T-helper 17 cell (primary cell): ENCODE measurements at places on chromosomes 5 and 9. TPM values are rescaled to one million over a fixed set of nuclear protein-coding genes. Genes with fewer than 3 reads are reported as not detected.
A peak's percentile ranks its signal among the peaks of the same experiment; 100 is the strongest.

Gene HAVCR2
- total RNA-seq = 2.7 TPM

DNA sequence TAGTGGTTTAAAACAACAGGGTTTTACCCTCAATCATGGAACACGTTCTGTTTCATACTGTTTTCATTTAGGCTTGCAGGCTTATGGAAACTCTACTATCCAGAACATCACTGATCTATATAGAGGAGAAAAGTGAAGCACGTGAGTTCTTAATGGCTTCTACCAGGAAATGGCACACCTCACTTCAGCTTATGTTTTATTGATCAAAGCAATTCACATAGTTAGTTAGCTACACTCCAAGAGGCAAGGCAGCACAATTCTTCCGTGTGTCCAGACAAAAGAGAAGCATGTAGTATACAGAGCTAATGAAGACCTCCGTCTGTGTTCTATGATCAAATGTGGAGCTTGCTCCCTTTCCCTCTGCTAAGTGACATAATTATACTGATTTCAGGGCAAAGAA, 353.3 kb upstream of the CD180 start:
- no peak for DNase-seq
- H3K36me3 ChIP-seq = no peaks in the 10 kb centered on the region
- H3K27ac ChIP-seq = no peak overlapping the region
- no peaks in the 10 kb centered on the region for H3K27me3 ChIP-seq
- no peak overlapping the region for H3K4me3 ChIP-seq
- peaks cover 11% of the 10 kb centered on the region for H3K4me1 ChIP-seq

Gene PCDHGA3
- total RNA-seq = 0.22 TPM

- peak overlapping the region; percentile 98 for H3K27ac ChIP-seq
- no peak overlapping the region for H3K4me3 ChIP-seq
- H3K36me3 ChIP-seq = peaks cover 10% of the 10 kb centered on the region
- no peaks in the 10 kb centered on the region for H3K27me3 ChIP-seq
- H3K4me1 ChIP-seq = peaks cover 63% of the 10 kb centered on the region
Measured at GRCh38 chr9:89442981-89443814, 54.7 kb downstream of the SEMA4D start.

DNA sequence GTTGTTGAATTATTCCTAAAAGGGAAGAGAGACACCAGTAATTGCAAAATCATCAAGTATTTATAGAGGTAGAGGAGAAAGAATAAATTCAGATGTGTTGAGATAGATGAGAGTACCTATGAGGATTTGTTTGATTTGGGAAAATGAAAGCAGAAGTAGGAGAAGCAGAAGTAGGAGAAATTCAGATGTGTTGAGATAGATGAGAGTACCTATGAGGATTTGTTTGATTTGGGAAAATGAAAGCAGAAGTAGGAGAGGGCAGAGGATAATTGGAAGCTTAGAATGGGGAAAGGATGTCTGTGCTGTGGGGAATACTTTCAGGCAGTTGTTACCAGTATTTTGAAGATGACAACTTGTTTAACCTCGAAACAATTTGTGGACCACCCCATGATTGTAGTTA, 35.1 kb upstream of the ZCCHC7 start:
- no peak overlapping the region for H3K4me3 ChIP-seq
- DNase-seq = no peak
- H3K4me1 ChIP-seq = peaks cover 40% of the 10 kb centered on the region
- no peaks in the 10 kb centered on the region for H3K27me3 ChIP-seq
- H3K36me3 ChIP-seq = peaks cover 8% of the 10 kb centered on the region
- peak overlapping the region; percentile 51 for H3K27ac ChIP-seq

- DNase-seq = no peak
- no peak overlapping the region for H3K4me3 ChIP-seq
- H3K27me3 ChIP-seq = peaks cover 45% of the 10 kb centered on the region
Measured at GRCh38 chr5:2029206-2029605, 146.5 kb upstream of the IRX4 start.

DNA sequence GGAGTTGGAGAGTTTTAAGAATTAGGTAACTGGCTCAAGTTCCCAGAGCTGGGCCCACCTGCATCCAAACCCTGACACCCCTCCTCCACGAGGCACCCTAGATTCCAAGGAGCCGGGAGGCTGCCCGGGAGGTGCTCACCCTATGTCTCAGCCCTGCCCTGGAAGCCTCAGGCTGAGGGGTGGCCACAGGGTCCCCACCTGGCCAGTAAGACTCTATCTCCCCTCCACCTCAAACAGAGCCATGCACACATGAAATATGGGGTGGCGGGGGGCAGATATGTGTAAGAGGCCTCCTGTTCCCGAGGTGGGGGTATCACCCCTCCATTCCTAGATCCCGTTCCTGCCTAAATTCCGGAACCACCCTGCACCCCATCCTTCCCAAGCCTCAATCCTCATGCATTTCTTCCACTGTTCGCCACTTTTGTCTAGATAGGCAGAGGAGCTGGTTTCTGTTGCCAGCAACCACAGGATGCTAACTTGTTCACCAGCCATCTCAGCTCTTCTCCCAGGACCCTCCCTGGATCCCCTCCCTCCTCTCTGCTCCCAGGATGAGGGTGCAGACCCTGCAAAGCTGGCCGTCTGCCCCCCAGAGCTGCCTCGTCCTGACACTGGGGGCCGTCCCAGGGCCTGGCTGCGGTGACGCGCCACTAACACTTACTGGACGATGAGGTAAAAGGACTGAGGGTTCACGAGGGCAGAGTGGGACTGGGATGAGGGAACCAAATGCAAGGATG, 44.1 kb downstream of the COL23A1 start:
- no peaks in the 10 kb centered on the region for H3K36me3 ChIP-seq
- no peak overlapping the region for H3K27ac ChIP-seq
- H3K27me3 ChIP-seq = peaks cover 6% of the 10 kb centered on the region
- DNase-seq = no peak
- H3K4me1 ChIP-seq = no peaks in the 10 kb centered on the region
